ENCODE measurements at places on chromosomes 7 and 10.

- DNase-seq, result no peak
Observed at GRCh38 chr10:44240584-44241205, 144.2 kb downstream of the CXCL12 start.

DNA sequence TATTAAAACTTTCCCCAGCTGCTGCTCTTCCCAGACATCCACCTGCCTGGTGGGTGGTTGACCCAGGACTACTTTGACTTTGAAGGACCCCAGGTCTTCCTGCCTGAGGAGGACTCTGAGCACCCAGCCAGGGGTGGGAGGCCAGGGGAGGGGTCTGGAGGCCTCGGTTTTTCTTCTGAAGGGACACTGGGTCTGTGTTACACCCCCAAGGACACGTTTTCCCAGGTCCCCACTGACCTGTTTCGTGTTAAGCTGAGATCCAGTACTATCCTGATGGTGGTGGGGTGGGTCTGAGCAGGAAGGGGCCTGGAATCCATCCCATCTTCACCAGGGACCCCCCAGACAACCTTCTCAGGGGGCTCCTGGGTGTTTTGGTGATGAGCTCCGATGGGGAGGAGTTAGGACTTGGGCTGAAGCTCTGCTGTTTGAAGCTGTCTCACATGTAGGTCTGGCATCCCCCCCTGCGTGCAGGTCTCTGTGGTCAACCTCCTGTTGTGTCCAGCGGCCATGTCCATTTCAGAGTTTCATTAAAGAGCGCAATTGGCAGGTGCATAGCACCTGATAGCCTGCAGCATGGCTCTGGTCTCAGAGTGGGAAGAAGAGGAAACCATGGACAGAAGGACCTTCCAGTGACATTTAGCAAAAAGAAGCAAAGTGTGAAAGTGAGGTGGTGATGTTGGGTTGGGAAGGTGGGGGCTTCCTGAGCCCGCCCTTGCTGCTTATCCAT is 3.5 kb downstream of the JAKMIP3 start:
- DNase-seq, result no peak

GRCh38 chr7:136919820-136920219 is 51.4 kb downstream of the CHRM2 start:
- no peak for DNase-seq

GRCh38 chr10:104445359-104445758 is 91.7 kb downstream of the CFAP58 start:
- DNase-seq, result no peak

- DNase-seq, result no peak
Observed at GRCh38 chr7:75624134-75624832, 114.5 kb downstream of the HIP1 start.

- no peak for DNase-seq
Observed at GRCh38 chr10:128804411-128804810, 662.6 kb upstream of the MGMT start.

DNA sequence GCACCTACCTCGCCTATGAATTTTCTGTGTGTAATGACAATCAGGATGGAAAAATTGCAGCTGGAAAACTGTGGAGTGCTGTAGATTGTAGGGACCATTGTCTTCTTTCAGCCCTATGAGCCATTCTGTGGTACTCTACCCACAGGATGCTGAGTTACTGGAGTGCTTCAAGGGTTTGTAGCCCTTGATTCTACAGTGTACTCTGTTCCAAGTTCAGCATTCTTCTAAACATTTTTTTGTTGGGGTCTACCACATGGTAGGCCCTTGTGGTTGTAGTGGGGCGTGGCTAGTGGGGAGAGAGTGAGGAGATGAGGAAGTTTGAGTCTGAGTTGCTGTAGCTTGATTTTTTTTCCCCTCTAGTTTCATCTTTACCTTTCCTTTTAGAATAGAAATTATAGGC is 33.5 kb downstream of the REEP3 start:
- DNase-seq, result peak; percentile 32

- DNase-seq, result peak; percentile 44
Observed at GRCh38 chr7:1197997-1198625, 34.6 kb upstream of the UNCX start.

DNA sequence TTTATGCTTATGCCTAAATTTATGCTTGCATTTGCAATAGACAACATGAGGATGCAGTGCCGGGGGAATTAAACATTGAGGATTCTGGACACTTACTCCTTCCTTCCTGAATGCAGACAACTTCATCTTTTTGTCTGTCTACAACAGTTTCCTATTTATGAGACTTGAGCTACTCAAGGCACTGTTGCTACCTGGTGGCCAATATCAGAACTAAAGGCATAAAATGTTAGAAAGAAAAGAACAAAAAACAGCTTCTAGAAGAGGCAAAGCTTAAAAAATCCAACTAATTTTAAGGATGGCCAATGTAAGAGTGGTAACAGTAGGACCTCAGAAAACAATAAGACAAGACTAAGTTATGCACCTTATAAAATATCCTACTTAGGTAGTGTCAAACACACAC is 144.5 kb upstream of the PTN start:
- DNase-seq, result no peak

DNA sequence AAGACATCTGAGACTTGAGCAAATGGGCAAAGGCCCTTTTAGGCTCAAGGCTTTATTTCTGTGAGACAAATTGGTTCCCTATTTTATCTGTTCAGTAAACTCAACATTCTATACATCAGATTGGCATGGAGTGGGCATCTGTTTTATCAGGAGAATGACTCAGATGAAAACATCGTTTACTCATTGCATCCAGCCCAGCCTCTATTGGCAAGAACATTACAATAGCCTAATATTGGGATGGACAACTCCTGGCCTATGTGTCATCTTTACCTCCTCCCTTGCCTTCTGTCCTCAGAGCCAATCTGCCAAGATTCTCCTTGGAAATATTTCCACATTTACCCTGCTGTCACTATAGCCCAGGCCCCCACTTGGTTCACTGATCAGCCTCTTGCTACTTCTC is 5.5 kb upstream of the BLNK start:
- DNase-seq, result no peak

DNA sequence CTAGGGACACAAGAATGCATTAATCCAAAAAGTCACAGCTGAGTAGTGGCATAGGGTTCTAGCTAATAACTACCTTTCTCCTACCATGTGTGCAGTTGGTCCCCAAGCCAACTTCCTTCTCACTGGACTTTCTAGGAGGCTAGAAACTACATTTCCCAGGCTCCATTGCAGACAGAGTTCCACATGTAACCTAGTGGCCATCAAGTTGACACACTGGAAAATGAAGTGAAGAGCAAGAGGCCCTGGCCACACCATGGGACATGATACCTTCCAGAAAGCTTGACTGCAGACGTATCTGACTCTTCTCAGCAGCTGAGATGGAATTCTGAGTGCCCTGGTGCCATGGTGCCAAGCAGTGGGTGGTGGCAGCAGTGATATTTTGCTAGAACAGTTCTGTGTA is 49.8 kb upstream of the TMEM273 start:
- DNase-seq, result no peak

DNA sequence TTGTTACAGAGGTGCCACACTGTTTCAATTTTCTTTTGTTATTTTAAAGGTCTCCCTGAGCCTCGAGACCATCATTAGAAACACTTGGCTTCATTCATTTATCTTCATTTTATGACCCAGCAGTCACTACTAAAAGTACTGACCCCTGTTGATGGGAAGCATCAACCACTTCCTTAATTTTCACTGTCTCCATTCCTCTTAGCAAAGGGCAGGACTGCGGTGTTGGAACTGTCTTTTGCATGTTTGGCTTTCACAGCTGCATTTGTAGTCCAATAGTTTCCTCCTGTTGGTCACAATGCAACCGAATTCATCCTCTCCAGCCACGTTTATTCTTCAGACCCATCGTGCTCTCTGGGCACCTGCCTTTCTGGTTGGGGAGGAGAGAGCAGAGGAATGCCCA is 46.7 kb upstream of the PDZD8 start:
- no peak for DNase-seq

DNA sequence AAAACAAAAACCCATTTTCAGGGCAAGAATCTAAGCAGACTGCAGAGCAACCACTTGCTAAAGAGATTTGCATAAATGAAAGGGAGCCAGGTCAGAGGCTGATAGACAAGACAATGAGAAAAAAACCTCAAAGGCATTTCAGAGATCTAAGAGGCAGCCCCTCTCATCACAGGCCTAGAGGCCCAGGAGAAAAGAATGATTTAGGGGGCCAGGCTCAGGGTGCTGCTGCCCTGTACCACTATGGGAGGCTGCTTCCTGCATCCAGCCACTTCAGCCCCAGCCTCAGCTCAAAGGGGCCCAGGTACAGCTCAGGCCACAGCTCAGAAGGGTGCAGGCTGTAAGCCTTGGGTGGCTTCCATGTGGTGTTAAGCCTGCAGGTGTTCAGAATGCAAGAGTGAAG is 3.7 kb upstream of the DNAJC12 start:
- DNase-seq, result no peak

GRCh38 chr7:11818281-11818680 is 13.7 kb downstream of the THSD7A start:
- DNase-seq, result no peak

- no peak for DNase-seq
Observed at GRCh38 chr10:13882119-13882711, 295.4 kb downstream of the PRPF18 start.

DNA sequence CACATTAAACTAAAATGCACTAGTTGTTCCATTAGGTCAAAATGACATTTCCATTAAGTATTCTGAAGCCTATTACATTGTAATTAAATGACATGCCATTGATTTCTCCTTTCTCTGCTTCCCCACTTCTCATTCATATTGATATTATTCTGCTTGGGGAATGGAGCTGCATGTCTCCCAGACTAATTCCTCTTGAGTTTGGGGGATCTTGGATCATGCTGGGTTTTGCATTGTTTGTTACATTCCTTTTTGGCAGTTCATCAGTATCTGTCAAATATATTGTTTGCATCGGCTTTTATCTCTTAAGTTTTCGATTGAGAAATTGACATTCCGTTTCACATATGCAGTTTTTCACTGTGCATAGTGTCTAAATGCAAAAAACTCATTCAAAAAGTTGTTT is 65.1 kb upstream of the CYP26C1 start:
- DNase-seq, result no peak

- DNase-seq, result no peak
Observed at GRCh38 chr10:44337081-44337480, 47.8 kb downstream of the CXCL12 start.

DNA sequence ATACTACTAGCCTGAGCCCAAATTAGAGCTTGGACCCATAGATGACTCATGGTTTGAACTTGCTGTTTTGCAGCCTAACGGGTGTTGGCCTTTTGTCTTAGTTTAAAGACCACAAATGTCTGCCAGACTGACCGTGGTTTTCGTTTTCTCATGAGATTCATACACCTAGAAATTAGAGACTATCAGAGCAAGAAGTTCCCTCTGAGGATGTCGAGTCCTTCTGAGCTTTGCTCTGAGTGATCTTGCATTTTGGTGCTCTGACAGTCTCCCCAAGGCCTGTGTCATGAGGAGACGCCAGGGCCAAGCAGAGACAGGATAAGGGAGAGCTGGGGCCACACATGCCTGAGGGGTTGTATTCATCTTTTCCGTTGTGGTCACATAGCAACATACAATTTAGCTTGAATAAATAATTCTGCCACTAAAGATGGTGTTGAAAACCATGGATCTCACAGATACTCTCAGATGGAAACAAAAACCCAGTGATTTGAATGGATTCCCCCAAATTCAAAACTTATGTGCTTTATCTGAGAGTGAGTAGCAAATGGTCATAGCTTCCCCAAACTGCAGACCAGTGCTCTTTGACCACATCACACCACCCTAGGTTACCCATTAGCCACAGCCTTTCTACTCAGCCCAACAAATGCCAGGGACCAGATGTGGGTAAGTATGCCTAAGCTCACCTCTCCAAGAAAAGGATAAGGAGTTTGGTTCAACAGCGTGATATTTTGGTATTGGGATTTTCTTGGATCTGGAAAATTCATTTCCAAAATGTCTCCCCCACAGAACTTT is 762.0 kb upstream of the IGFBP3 start:
- peak; percentile 41 for DNase-seq

DNA sequence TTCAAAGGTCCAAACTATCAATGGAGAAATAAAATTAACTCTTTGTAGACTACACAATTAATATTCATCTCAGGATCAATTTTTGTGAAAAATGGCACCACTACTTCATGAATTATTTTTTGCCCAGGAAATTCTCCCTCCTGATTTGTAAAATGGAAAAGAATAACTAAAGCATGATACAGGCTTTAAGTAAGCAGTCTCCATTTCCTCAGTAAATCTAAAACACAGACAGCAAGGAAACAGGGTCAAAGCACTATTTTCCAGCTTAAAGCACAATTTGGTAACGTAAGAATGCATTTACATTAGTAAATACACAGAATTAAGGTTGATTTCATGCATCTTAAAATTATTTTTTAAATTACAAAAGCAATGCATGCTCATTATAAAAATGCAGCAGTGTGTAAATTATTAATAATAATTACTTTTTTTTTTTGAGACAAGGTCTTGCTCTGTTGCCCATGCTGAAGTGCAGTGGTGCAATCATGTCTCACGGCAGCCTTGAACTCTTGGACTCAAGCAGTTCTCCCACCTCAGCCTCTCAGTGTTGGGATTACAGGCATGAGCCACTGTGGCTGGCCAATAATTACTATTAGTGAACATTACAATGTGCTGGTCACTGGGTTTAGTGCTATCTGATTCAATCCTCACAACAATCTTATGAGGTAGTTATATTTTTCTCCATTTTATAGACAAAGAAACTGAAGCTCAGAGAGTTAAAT is 26.1 kb upstream of the VCL start:
- DNase-seq, result no peak

DNA sequence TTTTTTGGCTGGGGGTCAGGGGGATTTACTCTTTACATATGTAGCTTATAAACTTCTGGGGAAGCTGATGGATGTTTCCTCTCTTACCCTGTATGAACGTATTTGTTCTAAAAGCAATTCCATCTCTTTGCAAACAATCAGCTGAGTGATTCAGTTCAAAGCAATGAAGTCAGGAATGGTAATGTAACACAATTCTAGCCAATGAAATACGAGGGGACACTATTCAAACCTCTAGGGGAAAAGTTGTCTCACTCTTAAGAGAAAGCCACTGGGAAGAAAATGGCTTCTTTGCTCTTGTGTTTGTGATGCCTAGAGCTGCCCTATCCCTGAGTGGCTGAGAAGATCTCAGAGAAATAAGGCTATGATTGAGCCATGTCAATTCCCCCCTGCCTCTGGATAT is 134.8 kb upstream of the SEMA3C start:
- no peak for DNase-seq

- DNase-seq, result no peak
Observed at GRCh38 chr10:108708363-108708762, 1214.9 kb downstream of the XPNPEP1 start.

DNA sequence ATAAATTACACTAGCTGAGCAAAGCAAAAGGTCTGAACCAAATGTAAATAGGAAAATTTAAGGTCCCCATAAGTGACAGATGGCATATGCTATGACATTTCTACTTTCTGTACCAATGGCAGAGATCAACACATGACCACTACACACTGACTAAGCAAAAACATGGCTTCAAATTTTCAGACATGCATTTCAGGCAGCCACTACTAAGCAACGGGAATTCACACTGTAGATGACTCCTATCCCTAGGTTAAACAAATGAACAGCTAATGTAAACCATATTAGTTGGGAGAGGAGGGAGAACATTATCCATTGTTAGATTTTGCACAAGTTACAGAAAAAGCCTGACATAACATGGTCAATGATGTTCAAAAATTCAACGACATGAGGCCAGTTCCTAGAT is 11.4 kb upstream of the KIF20B start:
- DNase-seq, result no peak
